ENCODE measurements at places on chromosomes 6 and 20. TPM values are rescaled to one million over a fixed set of nuclear protein-coding genes. Genes with fewer than 3 reads are reported as not detected.

The RNF8 gene
- total RNA-seq = 26.7 TPM

DNA sequence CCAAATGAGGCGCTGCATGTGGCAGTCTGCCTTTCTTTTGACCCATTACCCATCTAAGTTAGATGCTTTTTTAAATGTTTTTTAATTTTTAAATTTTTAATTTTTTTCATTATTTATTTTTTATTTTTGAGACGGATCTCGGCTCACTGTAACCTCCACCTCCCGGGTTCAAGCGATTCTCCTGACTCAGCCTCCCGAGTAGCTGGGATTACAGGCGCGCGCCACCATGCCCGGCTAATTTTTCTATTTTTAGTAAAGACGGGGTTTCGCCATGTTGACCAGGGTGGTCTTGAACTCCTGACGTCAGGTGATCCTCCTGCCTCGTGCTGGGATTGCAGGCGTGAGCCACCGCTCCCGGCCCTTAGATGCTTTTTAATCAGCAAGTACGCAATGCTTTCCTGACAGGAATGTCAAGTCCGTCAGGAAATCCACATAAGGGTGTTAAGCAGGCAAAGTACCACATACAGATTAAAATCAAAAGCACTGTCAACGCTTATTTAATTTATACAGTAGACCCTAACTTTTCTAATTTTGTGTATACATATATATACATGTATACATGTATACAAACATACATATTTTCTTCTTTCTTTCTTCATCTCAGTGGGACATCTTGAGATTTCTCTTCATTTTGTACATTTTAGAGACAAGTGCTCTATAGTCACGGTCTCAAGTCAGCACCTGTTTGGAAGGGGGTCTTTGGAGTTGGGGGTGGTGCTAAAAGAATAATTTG is 995 bp upstream of the GSTA4 start:
- peak overlapping the region; percentile 4 for H3K4me3 ChIP-seq
- peak; percentile 91 for DNase-seq
- no peaks in the 10 kb centered on the region for H3K27me3 ChIP-seq
- peaks cover 3% of the 10 kb centered on the region for H3K4me1 ChIP-seq

The MYBL2 gene
- 21.7 TPM for total RNA-seq

The C4A gene
- 0.83 TPM for total RNA-seq

DNA sequence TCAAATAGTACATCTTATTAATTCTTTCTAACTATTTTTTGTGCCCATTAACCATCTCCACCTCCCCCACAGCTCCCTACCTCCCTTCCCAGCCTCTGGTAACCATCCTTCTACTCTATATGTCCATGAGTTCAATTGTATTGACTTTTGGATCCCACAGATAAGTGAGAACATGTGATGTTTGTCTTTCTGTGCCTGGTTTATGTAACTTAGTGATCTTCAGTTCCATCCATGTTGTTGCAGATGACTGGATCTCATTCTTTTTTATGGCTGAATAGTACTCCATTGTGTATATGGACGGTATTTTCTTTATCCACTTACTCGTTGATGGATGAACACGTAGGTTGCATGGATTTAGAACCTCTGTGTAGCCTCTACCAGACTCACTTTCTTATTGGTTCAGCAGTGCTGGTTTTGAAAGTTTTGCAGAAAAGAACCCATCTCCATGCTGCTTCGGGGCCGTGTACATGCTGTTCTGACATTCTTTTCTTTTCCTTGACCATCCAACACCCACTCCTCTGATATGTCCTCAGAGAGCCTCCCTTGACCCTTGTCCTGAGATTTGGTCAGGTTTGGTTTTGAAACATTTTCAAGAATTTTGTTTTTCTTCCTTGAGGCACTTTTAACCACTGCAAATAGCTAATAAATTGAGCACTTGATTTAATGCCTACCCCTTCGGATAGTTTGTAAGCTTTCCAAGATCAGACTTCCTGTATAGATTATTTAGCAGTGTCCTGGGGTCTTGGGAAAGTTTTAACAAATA is 231.2 kb upstream of the ZFP64 start:
- no peak for DNase-seq
- H3K27ac ChIP-seq = no peak overlapping the region
- no peaks in the 10 kb centered on the region for H3K36me3 ChIP-seq

GRCh38 chr20:47396762-47397476 is 40.4 kb upstream of the ZMYND8 start:
- no peak overlapping the region for H3K4me3 ChIP-seq
- H3K36me3 ChIP-seq = no peaks in the 10 kb centered on the region
- H3K27me3 ChIP-seq = no peaks in the 10 kb centered on the region
- no peak for DNase-seq

DNA sequence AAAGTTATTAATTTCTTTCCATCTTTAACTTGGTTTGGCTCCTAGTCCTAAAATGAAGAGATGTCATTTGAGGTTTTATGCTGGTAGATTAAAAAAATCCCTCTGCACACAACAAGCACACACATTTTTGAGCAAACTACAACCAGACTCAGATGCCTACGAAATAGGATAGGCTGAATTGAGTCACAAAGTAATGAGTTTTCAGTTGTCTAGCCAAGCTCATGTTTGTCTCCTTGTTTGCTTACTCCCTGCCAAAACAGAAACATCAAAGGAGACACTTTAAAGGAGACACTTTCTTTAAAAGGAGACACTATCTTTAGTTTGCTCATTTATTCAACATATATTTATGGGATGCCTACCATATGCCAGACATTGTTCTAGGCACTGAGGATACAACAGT is 56.2 kb downstream of the TPBG start:
- no peak for DNase-seq
- no peak overlapping the region for H3K4me3 ChIP-seq

GRCh38 chr6:34890533-34890925 is 1.5 kb downstream of the ANKS1A start:
- H3K27ac ChIP-seq = no peak overlapping the region
- no peaks in the 10 kb centered on the region for H3K4me1 ChIP-seq
- no peak for DNase-seq
- no peaks in the 10 kb centered on the region for H3K27me3 ChIP-seq

DNA sequence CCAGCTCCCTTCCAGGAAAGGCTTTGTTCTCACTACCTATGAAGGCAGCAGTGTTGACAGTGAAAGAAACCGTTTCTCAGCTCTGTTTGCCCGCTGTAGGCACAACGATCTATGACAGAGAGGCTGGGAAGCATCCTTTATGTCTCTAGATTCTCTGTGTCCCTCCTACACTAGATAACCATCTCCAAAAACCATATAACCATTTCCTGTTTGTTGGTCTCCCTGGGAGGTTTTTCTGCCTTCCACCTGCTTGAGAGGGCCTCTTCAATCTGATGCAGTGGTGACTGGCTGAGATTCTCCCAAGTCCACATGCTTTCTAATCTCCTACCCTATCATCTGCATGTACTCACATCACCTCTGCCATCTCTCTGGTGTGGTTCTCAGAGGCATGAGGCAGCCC is 32.0 kb upstream of the TMEM217 start:
- DNase-seq = no peak
- no peaks in the 10 kb centered on the region for H3K27me3 ChIP-seq
- H3K36me3 ChIP-seq = peaks cover 39% of the 10 kb centered on the region
- no peak overlapping the region for H3K4me3 ChIP-seq
- H3K27ac ChIP-seq = no peak overlapping the region

- peaks cover 3% of the 10 kb centered on the region for H3K4me1 ChIP-seq
- no peak overlapping the region for H3K4me3 ChIP-seq
- H3K27ac ChIP-seq = no peak overlapping the region
- H3K27me3 ChIP-seq = no peaks in the 10 kb centered on the region
- no peaks in the 10 kb centered on the region for H3K36me3 ChIP-seq
These were observed 8.2 kb upstream of the AHCY start for GRCh38 chr20:34311118-34312023.

DNA sequence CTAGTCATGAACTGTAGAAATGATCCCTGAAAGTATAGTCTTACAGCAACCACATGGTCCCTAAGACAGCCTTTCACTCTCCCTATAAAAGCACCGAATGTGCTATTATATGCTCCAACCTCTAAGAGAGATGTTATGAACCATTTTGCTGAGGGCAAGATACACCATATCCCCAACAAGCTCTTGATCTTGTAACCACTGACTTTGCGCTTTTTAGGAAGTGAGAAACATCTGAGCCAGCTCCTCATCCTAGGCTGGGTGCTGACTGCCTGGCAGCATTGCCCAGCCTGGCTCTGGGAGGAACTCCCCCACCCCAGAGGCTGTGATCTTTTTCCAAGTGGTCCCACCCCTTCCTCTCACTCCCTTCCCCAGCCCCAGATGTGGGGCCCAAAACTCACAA is 3.1 kb upstream of the EMILIN3 start:
- no peaks in the 10 kb centered on the region for H3K4me1 ChIP-seq
- no peak overlapping the region for H3K27ac ChIP-seq
- no peak overlapping the region for H3K4me3 ChIP-seq
- H3K36me3 ChIP-seq = no peaks in the 10 kb centered on the region
- DNase-seq = no peak
- peaks cover 73% of the 10 kb centered on the region for H3K27me3 ChIP-seq

GRCh38 chr20:17558154-17558940 is 11.5 kb upstream of the DSTN start:
- H3K27me3 ChIP-seq = no peaks in the 10 kb centered on the region
- H3K36me3 ChIP-seq = no peaks in the 10 kb centered on the region
- peak; percentile 91 for DNase-seq
- H3K27ac ChIP-seq = peak overlapping the region; percentile 78
- H3K4me3 ChIP-seq = peak overlapping the region; percentile 34
- H3K4me1 ChIP-seq = peaks cover 17% of the 10 kb centered on the region

The SPTLC3 gene
- 1.4 TPM for total RNA-seq

The RAET1L gene
- total RNA-seq = not detected

DNA sequence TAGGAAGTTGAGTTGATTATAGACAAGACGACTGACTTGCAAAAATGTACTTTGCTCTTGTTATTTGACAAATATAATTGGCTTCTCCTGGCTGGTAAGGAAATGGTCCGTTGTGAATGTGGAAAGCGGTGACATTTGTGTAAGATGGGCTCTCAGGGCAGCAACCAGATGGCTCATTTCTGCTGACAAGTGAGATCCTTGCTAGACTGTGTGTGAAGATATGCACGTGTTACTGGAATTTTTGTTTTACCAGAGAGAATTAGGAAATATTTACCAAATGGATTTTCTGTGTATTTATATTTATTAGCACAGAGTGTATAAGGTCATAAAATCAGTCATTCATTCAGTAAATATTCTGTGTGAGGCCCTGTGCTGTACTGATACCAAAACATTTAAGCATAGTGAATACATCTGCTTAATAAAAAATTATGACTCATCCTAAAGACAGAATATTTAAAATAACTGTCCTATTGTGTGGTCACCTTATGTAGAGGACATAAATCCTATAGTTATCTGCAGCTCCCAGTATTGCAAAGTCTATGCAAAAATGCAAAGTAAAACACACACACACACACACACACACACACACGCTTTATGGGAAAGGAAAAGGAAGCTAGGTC is 109.9 kb upstream of the ASF1A start:
- peaks cover 4% of the 10 kb centered on the region for H3K27me3 ChIP-seq
- H3K4me3 ChIP-seq = no peak overlapping the region
- no peaks in the 10 kb centered on the region for H3K36me3 ChIP-seq
- H3K4me1 ChIP-seq = peaks cover 8% of the 10 kb centered on the region
- peak; percentile 46 for DNase-seq
- H3K27ac ChIP-seq = no peak overlapping the region

The FAM110A gene
- total RNA-seq = 0.56 TPM

The HINT3 gene
- total RNA-seq = 6.5 TPM

DNA sequence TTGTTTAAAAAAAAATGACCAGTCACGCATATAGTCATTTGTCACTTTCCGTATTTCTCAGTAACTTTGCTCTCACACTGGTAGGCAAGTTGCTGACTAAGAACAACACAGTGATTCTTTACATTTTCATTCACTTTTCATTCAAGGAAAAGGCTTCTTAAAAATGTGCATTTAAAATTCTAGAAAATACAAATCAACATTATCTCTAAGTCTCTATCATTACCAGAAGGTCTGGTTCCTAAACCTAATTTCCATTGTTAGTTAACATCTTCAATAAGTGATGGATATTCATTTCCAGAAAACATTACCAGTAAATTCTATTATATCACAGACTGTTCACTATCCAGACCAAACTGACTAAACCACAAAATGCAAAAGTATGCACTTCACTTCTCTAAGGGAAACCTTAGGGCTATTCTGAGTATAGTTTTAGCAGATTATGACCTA is 115.3 kb downstream of the AHI1 start:
- peaks cover 2% of the 10 kb centered on the region for H3K36me3 ChIP-seq
- no peak overlapping the region for H3K4me3 ChIP-seq
- H3K27ac ChIP-seq = no peak overlapping the region
- no peaks in the 10 kb centered on the region for H3K4me1 ChIP-seq

- DNase-seq = no peak
- no peaks in the 10 kb centered on the region for H3K4me1 ChIP-seq
- H3K27me3 ChIP-seq = no peaks in the 10 kb centered on the region
- no peak overlapping the region for H3K4me3 ChIP-seq
- no peak overlapping the region for H3K27ac ChIP-seq
These were observed 374.4 kb downstream of the PHF3 start for GRCh38 chr6:64010010-64010409.

DNA sequence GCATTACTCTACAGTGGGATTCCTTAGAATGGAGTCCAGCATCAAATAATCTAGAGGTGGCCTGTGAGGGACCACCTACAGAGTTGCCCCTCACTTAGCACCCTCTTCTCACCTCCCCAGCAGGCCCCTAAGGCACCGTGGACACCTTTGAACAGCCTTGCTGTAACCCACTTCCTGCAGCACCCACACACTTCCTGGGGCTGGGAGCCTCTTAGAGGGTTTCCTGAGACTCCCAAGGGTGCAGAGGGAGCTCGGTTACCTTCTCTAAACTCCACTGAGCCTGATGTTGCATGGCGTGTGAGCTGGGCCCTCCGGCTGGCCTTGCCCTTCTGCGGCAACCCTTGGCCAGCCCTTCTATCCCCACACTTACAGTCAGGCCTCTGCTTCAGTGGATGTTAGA is 7.3 kb upstream of the SIRPG start:
- H3K4me3 ChIP-seq = no peak overlapping the region
- peaks cover 2% of the 10 kb centered on the region for H3K27me3 ChIP-seq
- no peaks in the 10 kb centered on the region for H3K4me1 ChIP-seq
- no peak overlapping the region for H3K27ac ChIP-seq
- no peaks in the 10 kb centered on the region for H3K36me3 ChIP-seq
- DNase-seq = no peak

DNA sequence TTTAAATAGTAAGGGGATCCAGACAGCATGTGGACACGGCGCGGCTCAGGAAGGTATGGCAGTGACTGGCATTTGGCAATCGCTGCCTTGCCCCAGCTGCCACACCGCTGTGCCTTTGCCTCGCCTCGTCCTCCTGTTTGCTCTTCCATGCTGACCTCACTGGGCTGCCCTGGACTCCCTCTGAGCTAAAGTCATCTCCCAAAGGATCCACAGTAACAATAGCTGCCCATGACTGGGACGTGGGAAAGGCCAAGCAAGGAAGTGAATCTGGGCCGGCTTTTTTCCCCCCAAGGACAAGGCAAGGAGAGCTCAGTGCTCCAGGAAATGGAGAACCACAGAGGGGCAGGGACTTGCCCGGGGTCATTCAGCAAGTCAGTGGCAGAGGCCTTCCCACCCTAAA is 48.1 kb downstream of the JPH2 start:
- H3K4me3 ChIP-seq = no peak overlapping the region
- DNase-seq = no peak
- H3K36me3 ChIP-seq = no peaks in the 10 kb centered on the region
- H3K27me3 ChIP-seq = peaks cover 2% of the 10 kb centered on the region

- no peaks in the 10 kb centered on the region for H3K27me3 ChIP-seq
- H3K27ac ChIP-seq = no peak overlapping the region
- H3K4me3 ChIP-seq = no peak overlapping the region
- H3K36me3 ChIP-seq = peaks cover 13% of the 10 kb centered on the region
- no peaks in the 10 kb centered on the region for H3K4me1 ChIP-seq
These were observed 27.8 kb downstream of the EZR start for GRCh38 chr6:158791274-158791855.
